ENCODE measurements at places on chromosomes 13 and 19.

DNA sequence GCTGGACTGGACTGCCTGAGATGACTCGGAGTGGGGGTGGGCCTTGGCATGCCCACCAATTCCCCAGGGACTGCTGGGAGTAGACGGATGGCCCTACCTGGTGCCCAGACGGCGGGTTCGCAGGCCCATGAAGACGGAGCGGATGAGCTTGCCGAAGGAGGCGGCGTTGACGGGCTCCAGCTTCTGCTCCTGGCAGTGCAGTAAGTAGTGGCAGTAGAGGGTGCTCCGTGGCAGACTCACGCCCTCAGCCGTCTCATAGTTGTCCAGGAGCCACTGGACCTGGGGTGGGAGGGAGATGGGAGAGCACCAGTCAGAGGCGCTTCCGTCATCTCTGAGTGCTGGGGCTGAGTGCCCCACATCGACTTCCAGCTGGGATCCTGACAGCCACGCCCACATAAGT is 17.6 kb downstream of the DCAF15 start:
- DNase-seq, result no peak

DNA sequence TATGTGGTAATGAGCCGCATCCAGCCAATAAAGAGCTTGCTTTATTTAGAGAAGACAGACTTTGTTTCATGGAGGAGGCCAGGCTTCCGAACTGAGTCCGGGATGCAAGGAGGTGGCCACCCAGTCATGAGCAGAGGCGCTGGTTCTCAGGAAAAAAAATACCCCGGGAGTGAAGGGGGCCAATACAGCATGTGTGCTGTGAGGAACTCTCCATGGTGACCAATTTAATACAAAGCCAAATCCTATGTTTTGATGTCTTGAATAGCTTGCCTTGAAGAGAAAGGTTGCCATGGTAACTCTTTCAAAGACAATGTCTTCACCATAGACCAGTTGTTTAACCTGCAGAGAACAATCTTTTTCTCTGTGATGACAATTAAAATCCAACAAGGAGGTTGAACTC is 43.4 kb upstream of the PDCD5 start:
- no peak for DNase-seq

GRCh38 chr13:98523455-98524102 is 53.3 kb downstream of the STK24 start:
- DNase-seq, result no peak

- DNase-seq, result no peak
These were observed 1.1 kb downstream of the CNFN start for GRCh38 chr19:42388851-42389489.

- no peak for DNase-seq
These were observed 2.0 kb downstream of the PLAUR start for GRCh38 chr19:43667876-43668405.

DNA sequence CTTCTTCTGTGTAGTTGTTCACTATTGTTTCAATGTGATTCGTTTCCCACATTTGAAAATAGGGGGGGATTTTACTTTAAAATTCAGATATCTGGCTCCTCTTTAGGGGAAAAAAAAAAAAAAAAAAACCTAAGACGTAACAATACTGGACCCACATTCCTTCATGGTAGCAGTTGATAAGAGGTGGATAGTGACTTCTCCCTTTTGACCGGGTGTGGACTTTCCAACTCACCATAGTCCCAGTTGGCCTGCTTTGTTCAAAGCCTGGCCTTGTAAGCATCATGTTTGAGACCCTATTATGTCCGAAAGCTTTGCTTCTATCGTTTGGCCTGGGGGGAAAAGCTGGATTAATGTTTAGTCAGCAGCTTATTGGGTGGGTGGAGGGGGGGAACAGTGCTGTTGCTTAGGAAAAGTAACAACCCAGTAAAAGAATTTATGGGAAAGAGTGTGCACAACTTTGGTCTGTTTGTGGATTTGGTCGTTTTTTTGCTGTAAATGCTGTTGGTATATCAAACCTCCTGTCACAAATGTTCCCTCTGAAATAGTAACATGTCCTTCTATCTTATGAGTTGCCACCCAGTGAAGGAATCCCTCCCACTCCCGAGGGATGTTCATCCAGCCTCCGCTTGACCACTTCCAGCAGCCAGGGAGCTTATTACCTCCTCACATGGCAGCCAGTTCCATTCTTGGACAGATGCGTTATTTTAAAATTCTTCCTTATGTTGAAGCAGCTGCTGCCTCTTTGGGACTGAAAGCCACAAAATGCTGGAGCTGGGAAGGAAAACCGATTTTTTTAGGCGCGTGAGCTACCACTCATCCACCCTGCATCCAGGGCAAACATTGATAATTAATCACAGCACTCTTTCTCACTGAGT is 10.4 kb downstream of the SAMD4B start:
- DNase-seq, result no peak

DNA sequence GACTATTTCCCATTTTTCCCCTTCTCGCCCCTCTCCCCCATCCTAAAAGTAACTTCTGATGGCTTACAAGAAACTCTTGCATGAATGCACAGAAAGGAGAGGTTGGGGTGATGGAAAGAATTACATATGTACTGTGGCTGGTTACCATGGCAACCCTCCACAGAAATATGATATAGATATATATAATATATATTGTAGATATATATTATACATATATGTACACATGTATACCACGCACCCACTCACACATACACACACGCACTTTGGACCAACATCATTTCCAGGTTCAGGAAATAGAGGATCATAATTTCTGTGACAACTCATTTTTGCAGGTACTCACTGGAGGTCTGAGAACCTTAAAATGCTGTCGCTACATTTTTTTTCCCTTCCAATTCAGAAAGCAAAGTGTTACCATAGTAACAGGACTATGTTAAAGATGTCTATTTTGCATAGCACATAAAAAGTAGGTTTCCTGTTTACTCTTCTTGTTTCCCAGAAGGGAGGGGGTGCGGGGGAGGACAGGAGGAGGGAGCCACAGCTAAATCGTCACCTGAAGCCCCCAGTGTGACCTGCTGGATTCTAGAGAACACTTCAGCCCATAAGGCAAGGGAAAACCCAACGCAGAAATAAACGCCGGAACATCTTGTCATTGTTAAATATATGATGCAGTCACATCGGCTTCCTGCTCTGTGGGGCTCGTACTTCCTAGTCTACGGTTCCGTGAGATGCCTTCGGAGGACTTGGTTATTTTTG is 44.7 kb downstream of the EFNB2 start:
- DNase-seq, result no peak

- DNase-seq, result peak; percentile 21
These were observed 182.0 kb upstream of the SERP2 start for GRCh38 chr13:44191504-44192171.

DNA sequence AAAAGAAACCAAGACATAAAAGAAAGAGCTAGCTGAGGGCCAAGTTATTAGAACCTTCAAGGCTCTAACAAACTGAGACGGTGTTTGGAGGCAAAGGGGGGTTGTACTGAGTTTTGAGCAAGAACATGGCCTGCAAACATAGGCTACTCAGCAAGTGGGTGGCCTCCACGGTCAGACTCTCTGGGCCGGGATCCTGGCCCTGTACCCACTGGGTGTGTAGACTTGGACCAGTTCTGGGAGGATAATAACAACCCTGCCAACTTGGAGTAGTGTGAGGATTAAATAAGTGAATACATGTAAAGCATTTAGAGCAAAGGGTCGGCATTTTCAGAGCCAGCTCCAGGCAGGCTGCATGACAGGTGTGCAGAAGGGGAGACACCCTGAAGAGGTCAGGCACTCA is 56.1 kb upstream of the TNFRSF19 start:
- no peak for DNase-seq

- DNase-seq, result no peak
These were observed 495.6 kb downstream of the SLITRK6 start for GRCh38 chr13:85303630-85304029.

- DNase-seq, result no peak
These were observed 65.9 kb downstream of the ENOX1 start for GRCh38 chr13:43720780-43721397.

GRCh38 chr19:55778331-55778730 is 9.4 kb downstream of the RFPL4AL1 start:
- DNase-seq, result no peak

DNA sequence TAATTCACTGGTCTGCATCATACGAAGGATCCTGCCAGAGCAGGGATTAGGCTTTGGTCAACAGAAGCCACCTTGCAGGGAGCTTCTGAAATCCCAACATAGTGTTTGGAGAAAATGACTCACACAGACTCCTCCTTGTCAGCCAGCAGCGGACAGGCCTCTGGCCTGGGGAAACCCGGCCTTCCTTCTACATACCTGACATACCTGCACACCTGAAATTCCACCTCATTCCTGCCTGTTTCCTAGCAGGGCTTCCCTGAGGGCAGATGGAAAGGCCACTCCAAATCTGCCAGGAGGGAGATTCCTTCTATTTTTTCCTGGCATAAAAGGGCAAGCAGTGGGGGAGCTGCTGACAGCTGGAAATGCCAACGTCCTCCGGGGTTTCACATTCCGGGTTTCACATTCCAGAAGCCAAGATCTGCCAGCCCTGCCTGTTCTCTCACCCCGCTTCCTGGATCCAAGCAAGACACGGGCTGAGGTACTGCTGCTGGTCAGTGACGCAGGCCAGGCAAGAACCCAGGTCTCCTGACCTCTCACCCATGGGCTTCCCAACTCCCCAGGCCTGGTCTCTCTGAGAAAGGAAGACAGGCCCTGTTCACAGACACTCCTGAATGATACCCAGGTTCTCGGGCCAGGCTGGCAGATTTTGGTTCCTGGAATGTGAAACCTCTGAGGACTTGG is 18.2 kb upstream of the IGFL1 start:
- DNase-seq, result no peak

DNA sequence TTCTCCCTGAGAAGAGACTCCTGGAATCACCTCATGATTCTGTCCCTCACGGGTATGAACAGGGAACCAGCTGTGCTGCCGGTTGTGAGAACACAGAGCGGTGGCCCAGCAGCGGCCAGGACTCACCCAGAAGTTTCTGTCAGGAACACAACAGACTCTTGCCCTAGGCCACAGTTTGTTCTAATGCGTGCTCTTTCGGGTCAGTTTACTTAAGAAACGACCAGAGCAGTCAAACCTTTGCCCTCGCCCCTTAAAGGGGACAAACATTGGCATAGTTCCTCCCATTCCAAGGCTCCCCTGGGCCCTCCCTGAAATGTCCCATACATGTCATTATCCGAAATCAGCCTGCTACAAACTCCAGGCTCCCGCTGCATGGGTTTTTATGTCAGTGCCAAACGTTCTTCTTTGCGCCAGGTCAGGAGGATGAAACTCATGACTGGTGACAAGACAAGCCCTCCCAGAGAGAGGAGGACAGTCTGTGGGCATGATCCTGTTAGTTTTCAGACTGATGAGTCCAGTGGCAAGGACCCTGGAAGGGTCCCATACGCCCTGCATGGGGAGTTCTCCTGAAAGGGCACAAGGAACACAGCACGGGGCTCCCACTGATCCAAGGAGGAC is 18.3 kb downstream of the ZIC5 start:
- DNase-seq, result no peak

GRCh38 chr13:51977625-51978024 is 33.6 kb downstream of the ATP7B start:
- DNase-seq, result no peak

DNA sequence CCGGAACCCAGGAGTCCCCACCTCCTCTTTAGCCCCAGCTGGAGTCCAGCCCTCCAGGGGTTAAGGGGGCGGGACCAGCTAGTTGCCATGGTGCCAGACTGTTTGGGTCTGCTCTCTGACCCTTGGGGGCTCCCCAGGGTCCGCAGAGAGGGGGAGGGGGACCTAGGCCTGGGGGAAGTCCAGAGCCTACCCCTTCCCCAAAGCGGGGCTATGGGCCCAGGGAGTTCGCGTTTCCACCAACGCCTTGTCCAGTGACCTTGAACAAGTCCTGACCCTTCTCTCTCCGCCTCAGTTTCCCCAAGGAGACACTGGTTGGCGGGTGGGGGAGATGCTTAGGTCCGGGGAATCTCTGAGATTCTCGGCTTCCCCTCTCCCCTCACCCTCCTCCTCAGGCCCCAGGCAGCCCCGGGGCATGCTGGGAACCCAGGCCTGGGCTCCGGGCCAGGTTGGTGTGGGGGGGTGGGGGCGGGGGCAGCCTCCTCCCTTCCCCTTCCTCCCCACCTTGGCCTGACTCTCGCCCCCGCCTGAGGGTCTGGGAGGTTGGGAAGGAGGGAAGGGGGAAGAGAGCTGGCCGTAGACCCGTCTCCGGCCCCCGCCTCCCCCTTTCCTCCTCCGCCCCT is 2.6 kb upstream of the SPACA6 start:
- DNase-seq, result peak; percentile 42

DNA sequence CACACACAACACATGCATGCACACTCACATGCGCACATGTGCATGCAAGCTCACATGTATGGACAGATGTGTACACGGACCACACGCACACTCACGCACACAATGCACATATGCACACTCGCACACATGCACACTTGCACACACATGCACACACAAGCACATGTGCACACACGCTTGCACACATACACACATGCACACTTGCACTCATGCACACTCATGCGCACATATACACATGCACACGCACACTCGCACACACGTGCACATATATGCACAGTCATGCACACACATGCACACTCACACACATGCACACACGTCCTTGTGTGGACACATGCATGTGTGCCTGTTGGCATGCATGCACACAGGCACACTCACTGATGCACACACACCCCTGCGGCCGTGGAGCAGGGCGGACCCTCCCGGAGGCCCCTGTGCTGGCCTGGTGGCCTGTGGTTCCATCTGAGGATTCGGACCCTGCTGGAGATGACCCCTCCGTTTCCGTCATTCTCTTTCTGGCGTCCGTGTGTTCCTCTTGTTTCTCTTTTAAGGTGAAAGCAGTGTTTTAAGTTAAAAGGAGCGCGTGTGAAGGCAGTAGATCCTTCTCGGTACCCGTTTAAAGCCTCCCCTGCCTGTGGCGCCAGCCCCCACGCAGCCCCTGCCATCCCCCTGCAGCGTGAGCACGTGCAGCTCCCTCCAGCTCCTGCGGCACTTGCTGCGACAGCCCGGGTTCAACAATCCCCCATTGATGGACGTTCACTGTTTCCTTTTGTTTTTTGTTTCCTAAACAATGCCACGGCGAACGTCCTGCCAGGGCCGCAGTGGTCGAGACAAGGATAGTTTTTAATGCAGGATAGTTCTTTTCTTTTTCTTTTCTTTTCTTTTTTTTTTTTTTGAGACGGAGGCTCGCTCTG is 5.6 kb downstream of the NDUFS7 start:
- DNase-seq, result no peak

DNA sequence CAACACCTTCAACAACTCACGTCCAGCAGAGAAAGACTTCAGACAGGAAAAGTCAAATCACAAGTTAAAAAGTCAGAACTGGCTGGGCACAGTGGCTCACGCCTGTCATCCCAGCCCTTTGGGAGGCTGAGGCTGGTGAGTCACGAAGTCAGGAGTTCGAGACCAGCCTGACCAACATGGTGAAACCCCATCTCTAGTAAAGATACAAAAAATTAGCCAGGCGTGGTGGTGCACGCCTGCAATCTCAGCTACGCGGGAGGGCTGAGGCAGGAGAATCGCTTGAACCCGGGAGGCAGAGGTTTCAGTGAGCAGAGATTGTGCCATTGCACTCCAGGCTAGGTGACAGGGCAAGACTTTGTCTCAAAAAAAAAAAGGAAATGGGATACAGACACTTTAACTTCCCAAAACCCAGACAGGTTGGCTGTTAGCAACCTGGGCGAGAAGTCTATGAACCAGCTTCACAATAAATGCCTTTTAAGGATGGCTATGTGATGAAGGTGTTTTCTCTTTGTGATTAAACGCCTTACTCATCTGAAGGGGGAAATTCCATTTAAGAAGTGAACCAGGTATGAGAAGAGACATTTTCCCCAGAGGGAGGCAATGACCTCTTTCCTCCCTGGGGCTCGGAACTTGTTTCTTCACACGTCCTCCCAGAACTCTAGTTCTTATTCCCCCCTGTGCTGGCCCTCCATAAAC is 80.4 kb downstream of the INSR start:
- DNase-seq, result no peak

- no peak for DNase-seq
These were observed 50.2 kb upstream of the GTF3A start for GRCh38 chr13:27374126-27374613.

Data from activated T-cell treated with anti-CD3 and anti-CD28 coated beads for 4 hours (primary cell).